Muscle of arm (tissue), 14 donors: ENCODE measurements at places on chromosomes 16 and 17.

GRCh38 chr16:30656974-30657865, 1.0 kb upstream of the FBRS start:
- DNase-seq: no peak

DNA sequence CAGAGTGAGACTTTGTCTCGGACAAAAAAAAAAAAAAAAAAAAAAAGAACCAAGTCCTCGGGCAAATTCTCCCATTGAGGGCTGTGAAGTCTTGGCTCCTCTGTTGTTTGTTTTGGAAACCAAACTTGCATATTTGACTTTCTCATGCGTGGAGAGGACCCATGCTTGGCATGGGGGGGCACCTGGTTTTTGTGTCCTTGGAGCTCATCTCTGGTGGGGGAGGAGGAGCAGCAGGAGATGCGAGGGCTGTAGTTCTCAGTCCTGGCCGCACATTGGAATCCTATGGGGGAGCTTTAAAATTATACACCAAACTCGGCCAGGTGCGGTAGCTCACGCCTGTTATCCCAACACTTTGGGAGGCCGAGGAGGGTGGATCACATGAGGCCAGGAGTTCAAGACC, 74.5 kb downstream of the ABCC6 start:
- no peak for DNase-seq

DNA sequence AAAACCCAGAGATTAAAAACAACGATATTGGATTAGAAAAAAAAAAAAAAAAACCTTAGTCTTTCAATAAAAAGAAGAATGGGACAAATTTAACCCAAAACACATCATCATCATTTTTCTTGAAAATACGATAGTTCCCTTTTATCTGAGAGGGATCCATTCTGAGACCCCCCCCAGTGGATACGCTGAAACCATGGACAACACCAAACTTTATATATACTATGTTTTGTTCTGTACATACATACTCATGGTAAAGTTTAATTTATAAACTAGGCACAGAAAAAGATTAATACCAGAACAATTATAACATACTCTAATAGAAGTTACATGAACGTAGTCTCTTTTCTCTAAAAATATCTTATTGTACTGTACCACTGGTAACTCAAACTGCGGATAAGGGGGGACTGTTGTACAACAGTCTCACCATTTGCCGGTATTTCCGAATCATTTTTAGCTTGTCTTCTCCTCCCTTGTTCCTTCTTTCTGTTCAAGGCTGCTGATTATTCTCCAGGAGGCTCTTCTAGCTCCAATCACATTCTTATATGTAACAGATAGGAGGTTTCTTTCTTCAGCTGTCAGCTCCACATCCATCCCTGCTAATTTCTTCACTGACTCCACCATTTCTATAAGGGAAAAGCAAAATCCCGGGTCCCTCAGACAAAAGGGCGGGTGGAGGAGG, 37.0 kb downstream of the RNF135 start:
- no peak for DNase-seq

GRCh38 chr17:2978116-2978515, 85.3 kb downstream of the OR1D5 start:
- DNase-seq: no peak

DNA sequence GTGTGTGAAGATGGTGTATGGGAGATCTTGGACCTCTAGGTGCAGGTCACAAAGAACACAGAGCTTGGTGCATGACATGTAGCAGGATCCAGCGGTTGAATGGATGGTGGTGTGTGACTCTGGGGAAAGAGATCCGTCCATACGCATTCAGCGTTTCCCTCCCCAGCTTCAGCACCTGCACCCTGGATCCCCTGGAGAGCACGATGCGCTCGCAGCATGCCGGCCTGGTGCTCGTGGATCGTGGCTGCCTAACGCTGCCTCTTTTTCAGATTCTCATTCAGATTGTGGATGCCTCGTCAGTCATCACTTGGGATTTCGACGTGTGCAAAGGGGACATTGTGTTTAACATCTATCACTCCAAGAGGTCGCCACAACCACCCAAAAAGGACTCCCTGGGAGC, 70.9 kb downstream of the SEC14L1 start:
- DNase-seq: no peak

DNA sequence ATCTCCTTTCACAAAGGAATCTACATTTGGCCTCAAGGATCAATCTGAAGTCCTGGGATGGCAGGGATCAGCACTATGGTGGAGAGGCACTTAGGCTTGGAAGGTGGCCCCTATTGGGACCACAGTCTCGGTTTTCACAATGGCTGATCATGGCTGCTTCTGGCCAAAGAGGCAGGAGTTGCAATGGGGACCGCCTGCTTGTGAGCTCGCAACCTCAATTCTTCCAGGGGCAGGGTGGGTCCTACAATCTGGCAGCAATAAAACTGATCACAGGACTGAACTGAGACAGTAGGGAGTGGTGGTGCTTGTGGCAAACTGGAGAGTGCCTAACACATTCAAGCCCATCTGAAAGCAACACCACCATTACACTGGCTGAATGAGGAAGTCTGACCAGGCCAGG, 83.1 kb downstream of the NETO2 start:
- no peak for DNase-seq

GRCh38 chr17:4035081-4035680, 70.9 kb upstream of the ATP2A3 start:
- DNase-seq: no peak

DNA sequence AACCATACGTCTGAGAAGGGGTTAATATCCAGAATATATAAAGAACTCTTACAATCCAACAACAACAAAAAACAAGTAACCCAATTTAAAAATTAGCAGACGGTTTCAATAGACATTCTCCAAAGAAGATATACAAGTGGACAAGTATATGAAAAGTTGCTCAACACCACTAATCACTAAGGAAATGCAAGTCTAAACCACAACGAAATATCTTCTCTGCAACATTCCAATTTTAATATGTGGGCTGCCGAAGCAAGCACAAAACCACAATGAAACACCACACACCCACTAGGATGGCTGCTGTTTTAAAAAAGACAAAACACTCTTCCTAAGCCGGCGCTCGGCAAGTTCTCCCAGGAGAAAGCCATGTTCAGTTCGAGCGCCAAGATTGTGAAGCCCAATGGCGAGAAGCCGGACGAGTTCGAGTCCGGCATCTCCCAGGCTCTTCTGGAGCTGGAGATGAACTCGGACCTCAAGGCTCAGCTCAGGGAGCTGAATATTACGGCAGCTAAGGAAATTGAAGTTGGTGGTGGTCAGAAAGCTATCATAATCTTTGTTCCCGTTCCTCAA, 5.9 kb upstream of the SLC13A2 start:
- no peak for DNase-seq

DNA sequence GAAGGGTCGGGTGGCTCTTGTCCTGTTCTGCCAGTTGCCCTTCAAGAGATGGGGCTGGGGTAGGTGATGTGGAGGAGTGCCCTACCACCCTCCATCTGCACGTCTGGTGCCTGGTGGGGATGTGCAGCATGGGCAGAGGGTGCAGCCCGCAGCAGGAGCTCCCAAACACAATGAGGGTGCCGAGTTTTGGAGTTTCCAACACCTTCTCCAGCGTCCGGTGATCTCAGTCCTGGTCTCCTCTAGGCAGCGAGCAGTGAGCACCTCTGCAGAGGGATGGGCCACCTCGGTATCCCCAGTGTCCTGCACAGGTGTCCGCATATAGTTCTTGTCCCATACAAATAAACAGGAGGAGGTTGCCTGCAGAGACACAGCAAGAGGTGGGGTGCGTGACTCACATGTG, 136.0 kb downstream of the ENGASE start:
- DNase-seq: no peak

DNA sequence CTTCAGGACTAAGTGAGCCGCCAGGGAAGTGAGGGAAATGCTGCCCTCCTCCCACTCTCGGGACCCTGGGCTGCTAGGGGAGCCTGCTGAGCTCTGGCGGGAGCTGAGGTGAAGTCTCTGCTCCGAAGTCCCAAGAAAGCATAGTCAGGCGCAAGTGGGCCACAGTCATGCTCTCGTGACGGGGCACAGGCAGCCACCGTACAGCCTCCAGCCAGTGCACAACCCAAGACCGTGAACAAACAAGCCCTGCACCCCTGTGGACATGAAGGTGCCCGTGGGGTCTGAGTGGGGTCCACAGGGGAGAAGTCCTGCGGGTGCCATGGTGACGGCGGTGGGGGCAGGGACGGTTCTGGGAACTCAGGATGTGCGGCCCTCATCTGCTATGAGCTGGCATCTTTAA, 24.7 kb downstream of the ZNF276 start:
- DNase-seq: no peak

GRCh38 chr17:79033741-79034501, 10.0 kb downstream of the C1QTNF1 start:
- no peak for DNase-seq

DNA sequence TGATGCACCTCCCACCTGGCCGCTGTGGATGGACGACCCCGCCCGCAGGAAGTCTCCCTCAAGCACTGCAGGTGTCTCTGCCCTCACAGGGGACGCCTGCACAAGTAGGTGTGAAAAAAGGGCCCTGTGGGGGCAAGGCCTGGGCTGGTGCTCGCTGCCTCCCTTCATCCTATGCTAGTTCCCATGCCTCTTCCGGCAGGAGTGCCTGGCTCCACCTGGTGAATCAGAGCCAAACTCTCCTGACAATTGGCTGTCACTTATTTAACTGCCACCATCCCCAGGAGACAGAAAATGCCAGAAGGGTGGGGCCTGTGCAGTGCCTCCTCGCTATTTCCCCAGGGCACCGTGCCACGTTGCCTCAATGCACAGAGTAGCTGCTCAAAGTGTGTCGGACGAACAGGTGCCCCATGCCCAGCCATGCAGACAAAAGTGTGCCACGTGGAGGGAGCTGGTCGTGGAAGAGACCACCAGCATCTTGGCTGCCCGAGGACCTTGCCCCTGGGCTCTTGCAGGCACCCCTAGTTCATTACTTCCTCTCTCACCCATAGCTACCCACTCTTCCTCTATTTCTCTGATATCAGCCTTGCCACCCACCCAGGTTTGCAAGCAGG, 170.7 kb downstream of the SEC14L1 start:
- no peak for DNase-seq

- DNase-seq: no peak
These were observed 31.1 kb downstream of the SNN start for GRCh38 chr16:11699234-11699894.

DNA sequence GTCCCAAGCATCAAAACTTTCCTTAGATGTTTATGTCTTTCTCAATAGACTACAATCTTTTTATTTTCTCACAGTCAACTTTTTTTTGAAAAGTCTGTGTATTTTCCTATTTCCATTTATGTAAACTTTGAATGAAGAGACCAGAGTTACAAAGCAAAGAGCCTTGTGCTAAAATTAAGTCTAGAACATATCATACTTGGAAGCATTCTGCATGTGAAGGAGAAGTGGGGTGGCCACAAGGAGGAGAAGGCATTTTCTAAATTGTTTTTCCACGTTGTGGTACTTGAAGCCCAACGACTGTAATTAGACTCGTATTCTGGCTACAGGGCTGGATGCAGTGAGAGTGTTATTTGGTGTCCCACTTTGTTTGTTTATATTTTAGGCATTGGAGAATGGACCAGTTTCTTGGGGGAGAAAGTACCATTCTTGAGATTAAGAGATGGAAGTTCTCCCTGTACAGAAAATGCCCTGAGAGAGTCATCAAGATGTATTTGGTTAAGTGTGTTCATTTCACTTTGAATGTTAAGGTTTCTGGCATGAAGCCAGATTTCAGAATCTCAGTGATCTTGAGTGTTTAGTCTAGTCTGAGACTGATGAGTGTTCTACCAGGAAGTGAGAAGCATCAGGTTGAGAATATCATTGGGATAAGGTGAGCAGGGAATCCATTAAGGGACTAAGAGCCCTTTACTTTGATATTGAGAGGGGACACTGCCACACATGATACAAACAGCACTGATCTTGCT, 71.6 kb downstream of the MAP2K6 start:
- no peak for DNase-seq

- DNase-seq: no peak
These were observed 2285.3 kb downstream of the TP53TG3F start for GRCh38 chr16:35744726-35745125.

GRCh38 chr16:2473999-2474876, 689 bp upstream of the TBC1D24 start:
- DNase-seq: no peak

GRCh38 chr16:50381679-50382440, 13.1 kb upstream of the BRD7 start:
- DNase-seq: no peak

- DNase-seq: no peak
These were observed 32.6 kb downstream of the FA2H start for GRCh38 chr16:74742051-74742481.

GRCh38 chr16:46555951-46556350, 65.2 kb downstream of the SHCBP1 start:
- no peak for DNase-seq

GRCh38 chr17:42002792-42003301, 14.4 kb downstream of the DNAJC7 start:
- DNase-seq: no peak

- DNase-seq: no peak
These were observed 19.9 kb upstream of the GHDC start for GRCh38 chr17:42214156-42214555.

GRCh38 chr16:68592466-68593337, 52.4 kb upstream of the CDH3 start:
- DNase-seq: no peak

DNA sequence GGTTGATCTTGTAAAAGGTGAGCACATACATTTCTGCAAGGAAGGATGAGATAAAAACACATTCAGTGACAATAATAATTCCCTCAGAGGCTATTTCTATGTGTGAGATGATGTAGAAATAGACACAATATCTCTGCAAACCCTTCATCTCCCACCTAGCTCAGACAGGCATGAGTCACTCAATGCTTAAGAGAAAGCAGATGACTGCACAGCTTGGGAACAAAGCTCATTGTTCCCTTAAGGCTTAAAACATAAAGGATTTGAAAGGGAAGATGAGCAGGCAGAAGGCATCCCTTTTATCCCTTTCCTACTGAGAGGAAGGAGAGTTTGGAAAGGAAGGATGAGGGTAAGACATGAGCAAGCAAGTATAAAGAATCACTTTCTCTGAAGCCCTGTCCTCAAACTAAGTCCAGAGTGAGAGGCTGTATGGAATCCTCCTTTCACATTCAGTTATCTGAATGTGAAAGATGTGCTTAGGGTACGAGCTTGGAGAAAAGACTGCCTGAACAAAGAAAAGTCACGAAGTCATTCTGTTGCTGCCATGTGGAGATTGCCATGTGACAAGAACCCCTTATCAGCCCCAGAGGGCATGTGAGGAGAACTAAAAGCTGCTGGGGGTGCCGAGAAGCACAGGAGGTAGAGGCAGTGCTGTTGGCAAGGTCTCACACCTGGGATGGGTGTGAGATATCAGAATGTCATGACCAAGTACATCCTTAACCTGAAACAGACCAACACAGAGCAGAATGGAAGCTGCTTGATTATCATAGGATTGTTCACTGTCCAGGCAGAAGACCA, 58.2 kb downstream of the CNTNAP4 start:
- DNase-seq: no peak

- DNase-seq: no peak
These were observed 41.5 kb downstream of the ABCC1 start for GRCh38 chr16:15990902-15991301.

GRCh38 chr16:72532906-72533410, 361.0 kb upstream of the PMFBP1 start:
- peak; percentile 40 for DNase-seq

- DNase-seq: no peak
These were observed at the start of gene RAC3 for GRCh38 chr17:82031303-82031884. TSS of gene RAC3 (plus strand) at chr17:82031678. CDS start at chr17:82031762, 84 bp downstream.

- DNase-seq: no peak
These were observed 419.8 kb upstream of the DYNLRB2 start for GRCh38 chr16:80120899-80121521.

- peak; percentile 93 for DNase-seq
These were observed at the start of gene HMOX2 for GRCh38 chr16:4475880-4476788. TSS of gene HMOX2 (plus strand) at chr16:4476398. CDS start at chr16:4505525, 29,127 bp downstream.
